Prostate gland (tissue), 2 donors: ENCODE measurements at places on chromosomes 3 and 15. TPM values are rescaled to one million over a fixed set of nuclear protein-coding genes. Genes with fewer than 3 reads are reported as not detected.

Gene MST1
- total RNA-seq = 32.2 TPM

Gene PCOLCE2
- 14.2 TPM for total RNA-seq

- H3K4me3 ChIP-seq = no peak overlapping the region
- H3K27ac ChIP-seq = no peak overlapping the region
- no peaks in the 10 kb centered on the region for H3K27me3 ChIP-seq
- H3K36me3 ChIP-seq = no peaks in the 10 kb centered on the region
Measured at GRCh38 chr3:1318296-1319005, 225.6 kb downstream of the CNTN6 start.

GRCh38 chr3:33722626-33723370 is 4.7 kb upstream of the CLASP2 start:
- H3K4me3 ChIP-seq = no peak overlapping the region

Gene KCNH8
- 0.46 TPM for total RNA-seq

Gene STAC
- 18.4 TPM for total RNA-seq

- H3K4me1 ChIP-seq = no peaks in the 10 kb centered on the region
- no peak overlapping the region for H3K4me3 ChIP-seq
- no peaks in the 10 kb centered on the region for H3K36me3 ChIP-seq
- no peaks in the 10 kb centered on the region for H3K27me3 ChIP-seq
- DNase-seq = no peak
Measured at GRCh38 chr3:139234491-139234890, 109.3 kb upstream of the MRPS22 start.

DNA sequence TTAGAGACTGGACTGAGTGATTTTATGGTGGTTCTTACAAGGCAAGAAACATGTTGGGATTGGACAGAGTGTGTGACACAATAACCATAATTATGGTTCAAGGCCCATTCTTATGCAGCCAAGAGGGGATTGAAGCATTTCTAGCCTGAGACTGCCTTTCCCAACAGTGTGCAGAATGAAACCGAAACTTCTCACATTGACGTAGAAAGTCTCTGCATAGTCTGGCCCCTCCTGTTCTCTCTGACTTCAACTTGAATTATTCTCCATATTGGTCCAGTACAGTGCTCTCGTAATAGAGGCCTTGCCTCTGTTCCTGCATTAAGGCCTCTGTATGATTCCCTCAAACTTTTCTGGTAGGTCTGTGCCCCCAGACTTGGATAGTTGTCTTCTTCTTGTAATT is 138.3 kb downstream of the DIPK2A start:
- no peaks in the 10 kb centered on the region for H3K27me3 ChIP-seq
- no peaks in the 10 kb centered on the region for H3K4me1 ChIP-seq
- no peak for DNase-seq
- no peak overlapping the region for H3K27ac ChIP-seq
- H3K4me3 ChIP-seq = no peak overlapping the region

Gene SEMA5B
- total RNA-seq = 0.09 TPM

DNA sequence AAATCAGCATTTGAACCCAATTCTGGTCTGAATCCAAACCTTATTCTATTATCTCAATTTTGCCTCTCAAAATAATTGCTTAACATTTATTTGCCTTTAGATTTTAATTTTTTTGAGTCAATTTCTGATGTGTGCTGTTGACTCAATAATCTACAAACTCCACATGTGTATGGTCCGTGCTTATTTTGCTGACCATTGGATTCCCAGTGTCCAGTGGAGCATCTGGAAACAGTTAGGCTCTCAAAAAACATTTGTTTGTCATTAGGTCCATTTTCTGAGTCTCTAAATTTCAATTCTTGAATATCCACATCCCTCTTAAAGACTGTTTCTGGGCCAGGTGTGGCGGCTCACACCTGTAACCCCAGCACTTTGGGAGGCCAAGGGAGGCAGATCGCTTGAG is 19.2 kb upstream of the MYZAP start:
- H3K36me3 ChIP-seq = no peaks in the 10 kb centered on the region
- no peak overlapping the region for H3K4me3 ChIP-seq
- no peaks in the 10 kb centered on the region for H3K27me3 ChIP-seq
- DNase-seq = no peak
- H3K27ac ChIP-seq = no peak overlapping the region
- no peaks in the 10 kb centered on the region for H3K4me1 ChIP-seq

Gene IGDCC3
- total RNA-seq = 0.05 TPM

Gene CHL1
- total RNA-seq = 6.1 TPM

GRCh38 chr3:159766563-159767185 is 222.0 kb upstream of the IL12A start:
- H3K4me3 ChIP-seq = no peak overlapping the region
- no peaks in the 10 kb centered on the region for H3K36me3 ChIP-seq
- no peaks in the 10 kb centered on the region for H3K27me3 ChIP-seq
- H3K27ac ChIP-seq = peak overlapping the region; percentile 89
- H3K4me1 ChIP-seq = no peaks in the 10 kb centered on the region

DNA sequence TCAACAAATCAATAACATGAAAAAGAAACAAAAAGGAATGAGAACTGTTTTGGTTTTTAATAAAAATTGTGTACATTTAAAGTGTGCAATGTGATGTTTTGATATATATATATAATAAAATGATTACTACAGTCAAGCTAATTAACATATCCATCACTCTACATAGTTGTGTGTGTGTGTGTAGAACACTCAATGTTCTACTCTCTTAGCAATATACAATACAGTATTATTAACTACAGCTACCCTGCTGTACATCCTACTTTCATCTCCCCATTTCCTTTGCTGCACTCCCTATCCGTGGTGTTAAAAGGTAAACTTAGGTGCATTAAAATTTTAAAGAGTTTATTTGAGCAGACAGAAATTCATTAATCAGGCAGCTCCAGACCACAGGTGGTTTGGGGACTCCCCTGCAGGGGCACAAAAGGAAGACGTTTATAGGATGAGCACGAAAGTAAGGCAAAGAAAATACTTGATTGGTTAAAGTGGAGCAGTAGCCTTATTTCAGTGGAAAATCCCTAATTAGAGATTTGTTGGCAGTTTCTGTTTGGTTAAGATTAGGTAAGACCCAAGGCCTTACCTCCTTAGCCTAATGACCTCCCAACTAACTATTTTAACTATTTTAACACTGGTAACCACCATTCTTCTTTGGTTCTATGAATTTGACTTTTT is 61.8 kb upstream of the SNRK start:
- no peaks in the 10 kb centered on the region for H3K27me3 ChIP-seq
- H3K27ac ChIP-seq = no peak overlapping the region
- H3K36me3 ChIP-seq = no peaks in the 10 kb centered on the region
- no peaks in the 10 kb centered on the region for H3K4me1 ChIP-seq
- H3K4me3 ChIP-seq = no peak overlapping the region

DNA sequence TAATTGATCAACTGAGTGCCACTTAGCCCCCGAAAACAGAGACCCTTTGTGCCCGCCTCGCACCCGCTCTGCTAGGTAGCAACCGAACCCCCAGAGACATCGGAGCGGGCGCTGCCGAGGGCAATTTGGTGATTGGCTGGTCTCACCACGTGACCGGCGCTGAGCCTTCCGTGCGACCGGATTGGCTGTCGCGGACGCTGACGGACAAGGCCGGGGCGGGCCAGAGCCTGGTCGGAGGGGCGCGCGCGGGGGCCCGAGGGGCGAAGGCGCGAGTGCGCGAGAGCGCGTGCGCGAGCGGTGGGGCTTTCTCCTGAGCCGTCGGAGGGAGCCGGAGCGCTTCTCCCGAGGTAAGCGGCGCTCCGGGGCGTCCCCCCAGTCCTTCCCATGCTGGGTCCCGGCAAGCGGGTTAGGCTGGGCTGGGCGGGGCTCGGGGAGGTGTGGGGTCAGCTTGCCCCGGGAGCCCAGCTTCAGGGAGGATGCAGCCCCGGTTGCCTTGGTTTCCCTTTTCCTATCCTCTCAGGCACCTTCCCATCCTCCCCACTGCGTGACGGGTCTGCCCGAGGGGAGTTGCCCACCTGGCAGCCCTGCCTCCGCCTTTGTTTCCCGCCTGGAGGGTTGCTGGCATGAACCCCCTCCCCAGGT is at the start of gene TMEM108:
Gene TMEM108 (plus strand): TSS at position 303 of the 642 bp plus-strand sequence.
- no peaks in the 10 kb centered on the region for H3K27me3 ChIP-seq
- H3K4me1 ChIP-seq = no peaks in the 10 kb centered on the region
- peak; percentile 65 for DNase-seq
- no peak within 1 kb of the TSS for H3K27ac ChIP-seq
- H3K36me3 ChIP-seq = no peaks in the 10 kb centered on the region
- H3K4me3 ChIP-seq = peak within 1 kb of the TSS; percentile 39

DNA sequence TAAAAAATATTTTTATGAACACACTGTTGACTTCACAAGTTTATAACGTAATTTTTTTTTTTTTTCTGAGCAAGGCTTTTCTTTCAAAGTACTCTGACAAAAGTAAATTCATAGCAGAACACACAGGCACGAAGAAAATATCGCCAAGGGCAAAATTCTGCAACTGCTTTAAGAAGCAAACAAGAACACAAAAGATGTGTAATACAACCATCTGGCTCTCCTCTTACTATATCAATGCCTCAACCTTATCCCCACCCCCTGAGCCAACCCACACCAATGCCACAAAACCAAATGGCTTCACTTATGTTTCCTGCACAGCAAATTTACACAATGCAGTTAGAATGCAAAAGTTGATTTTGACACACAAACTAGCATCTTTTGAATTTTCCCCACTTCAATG is 274.2 kb downstream of the FOXP1 start:
- H3K27me3 ChIP-seq = no peaks in the 10 kb centered on the region
- H3K4me3 ChIP-seq = no peak overlapping the region
- H3K27ac ChIP-seq = no peak overlapping the region
- H3K4me1 ChIP-seq = no peaks in the 10 kb centered on the region
- no peak for DNase-seq

DNA sequence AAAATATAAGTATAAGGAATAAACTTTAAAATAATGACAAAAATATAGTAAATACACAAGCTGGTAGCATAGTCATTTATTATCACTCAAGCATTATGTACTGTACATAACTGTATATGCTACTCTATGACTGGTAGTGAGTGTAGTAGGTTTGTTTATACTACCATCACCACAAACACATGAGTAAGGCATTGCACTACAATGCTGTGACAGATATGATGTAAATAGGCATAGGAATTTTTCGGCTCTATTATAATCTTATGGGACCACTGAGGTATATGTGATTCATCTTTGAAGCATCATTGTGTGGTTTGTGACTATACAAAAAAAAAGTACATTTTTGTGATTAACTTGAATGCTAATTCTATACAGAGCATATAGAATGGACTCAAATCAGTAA is 35.3 kb upstream of the FBN1 start:
- H3K36me3 ChIP-seq = no peaks in the 10 kb centered on the region
- H3K27ac ChIP-seq = no peak overlapping the region
- no peak for DNase-seq
- H3K4me1 ChIP-seq = no peaks in the 10 kb centered on the region

DNA sequence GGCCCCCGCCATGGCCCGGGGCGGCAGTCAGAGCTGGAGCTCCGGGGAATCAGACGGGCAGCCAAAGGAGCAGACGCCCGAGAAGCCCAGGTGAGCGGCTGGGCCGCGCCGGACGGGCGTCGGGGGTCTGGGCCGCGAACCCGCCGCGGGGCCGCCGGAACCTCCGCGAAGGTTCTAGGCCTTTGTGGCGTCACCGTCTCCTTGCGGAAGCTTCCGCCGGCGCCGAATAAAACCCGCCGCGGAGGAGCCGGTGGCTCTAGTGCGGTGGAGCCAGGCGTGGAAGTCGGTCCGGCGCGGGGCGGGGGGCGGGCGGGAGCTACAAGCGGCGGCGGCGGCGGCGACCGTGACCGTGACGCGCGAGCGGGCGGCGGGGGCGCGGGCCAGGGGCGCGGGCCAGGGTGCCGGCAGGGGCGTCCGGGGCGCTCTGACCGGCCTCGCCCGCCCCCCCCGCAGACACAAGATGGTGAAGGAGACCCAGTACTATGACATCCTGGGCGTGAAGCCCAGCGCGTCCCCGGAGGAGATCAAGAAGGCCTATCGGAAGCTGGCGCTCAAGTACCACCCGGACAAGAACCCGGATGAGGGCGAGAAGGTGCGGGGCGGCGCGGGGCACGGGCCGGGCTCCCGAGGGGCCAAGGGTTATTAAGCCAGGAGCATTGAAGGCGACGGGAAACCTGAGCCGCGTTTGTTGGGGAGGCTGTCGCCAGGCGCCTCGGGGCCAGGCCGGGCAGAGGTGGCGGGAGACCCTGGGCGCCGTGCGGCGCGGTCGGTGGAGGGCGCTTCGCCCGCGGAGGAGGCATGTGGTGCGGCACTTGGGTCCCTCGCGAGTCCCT is at the start of gene DNAJA4:
Gene DNAJA4 (plus strand): TSS at position 259 of the 833 bp plus-strand sequence. CDS start 202 bp downstream, at position 461.
- H3K4me3 ChIP-seq = peak within 1 kb of the TSS; percentile 57
- H3K27me3 ChIP-seq = no peaks in the 10 kb centered on the region
- peak within 1 kb of the TSS; percentile 93 for H3K27ac ChIP-seq
- no peaks in the 10 kb centered on the region for H3K36me3 ChIP-seq
- DNase-seq = peak; percentile 34

Gene RASGRF1
- 0.09 TPM for total RNA-seq

Gene FETUB
- total RNA-seq = not detected

DNA sequence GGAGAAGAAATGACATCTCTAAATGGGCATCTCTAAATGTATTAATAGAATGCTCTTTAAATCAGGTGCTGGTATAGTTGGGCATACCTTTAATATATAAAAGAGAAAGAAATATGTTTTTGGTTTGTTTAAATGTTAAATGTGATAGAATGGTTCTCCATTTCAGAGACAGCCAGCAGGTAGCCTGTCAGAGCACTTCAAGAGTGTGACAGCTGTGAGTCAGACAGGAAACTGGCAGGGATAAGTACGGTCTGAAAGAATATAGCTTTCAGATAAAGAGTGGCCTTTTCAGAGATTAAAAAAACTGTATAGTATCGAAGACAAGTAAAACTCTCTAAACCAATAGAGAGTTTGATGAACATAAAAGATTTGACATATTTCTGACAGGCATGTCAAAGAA is 654.1 kb downstream of the IGSF11 start:
- H3K36me3 ChIP-seq = no peaks in the 10 kb centered on the region
- no peak overlapping the region for H3K4me3 ChIP-seq
- H3K27ac ChIP-seq = no peak overlapping the region
- no peaks in the 10 kb centered on the region for H3K4me1 ChIP-seq
- H3K27me3 ChIP-seq = no peaks in the 10 kb centered on the region

Gene LRRC57
- 21.8 TPM for total RNA-seq

Gene SHF
- 13.7 TPM for total RNA-seq

Gene CIB2
- 23.0 TPM for total RNA-seq

Gene HGD
- total RNA-seq = 47.1 TPM

DNA sequence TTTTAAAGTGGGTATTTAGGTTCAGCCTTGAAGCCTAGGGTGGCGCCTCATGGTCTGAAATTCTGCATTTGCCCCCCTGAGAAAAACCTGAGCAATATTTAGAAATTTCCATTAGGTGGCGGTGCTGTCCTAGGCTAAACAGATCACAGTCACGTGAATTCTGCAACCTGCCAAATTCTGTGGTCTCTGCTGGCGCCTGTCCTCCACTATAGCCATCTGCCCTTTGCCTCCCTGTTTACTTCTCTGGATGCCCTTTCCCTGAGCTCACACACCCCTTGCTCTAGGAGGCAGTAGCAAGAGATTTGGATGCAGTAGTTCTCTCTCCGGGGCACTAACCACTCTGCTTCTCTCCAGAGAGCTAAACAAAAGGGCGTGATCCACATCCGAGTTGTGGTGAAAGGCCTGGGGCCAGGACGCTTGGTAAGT is 9.1 kb downstream of the MRPS11 start:
- peaks cover 6% of the 10 kb centered on the region for H3K36me3 ChIP-seq
- no peak overlapping the region for H3K27ac ChIP-seq
- H3K4me1 ChIP-seq = no peaks in the 10 kb centered on the region
- H3K27me3 ChIP-seq = no peaks in the 10 kb centered on the region
- DNase-seq = no peak

GRCh38 chr3:152241142-152242017 is 27.3 kb upstream of the MBNL1 start:
- no peak overlapping the region for H3K27ac ChIP-seq
- no peaks in the 10 kb centered on the region for H3K4me1 ChIP-seq
- no peak for DNase-seq
- no peaks in the 10 kb centered on the region for H3K27me3 ChIP-seq
- no peaks in the 10 kb centered on the region for H3K36me3 ChIP-seq

Gene IL12A
- total RNA-seq = 1.3 TPM

Gene MYO5C
- total RNA-seq = 59.9 TPM
